ENCODE measurements at places on chromosomes 12 and 14.

DNA sequence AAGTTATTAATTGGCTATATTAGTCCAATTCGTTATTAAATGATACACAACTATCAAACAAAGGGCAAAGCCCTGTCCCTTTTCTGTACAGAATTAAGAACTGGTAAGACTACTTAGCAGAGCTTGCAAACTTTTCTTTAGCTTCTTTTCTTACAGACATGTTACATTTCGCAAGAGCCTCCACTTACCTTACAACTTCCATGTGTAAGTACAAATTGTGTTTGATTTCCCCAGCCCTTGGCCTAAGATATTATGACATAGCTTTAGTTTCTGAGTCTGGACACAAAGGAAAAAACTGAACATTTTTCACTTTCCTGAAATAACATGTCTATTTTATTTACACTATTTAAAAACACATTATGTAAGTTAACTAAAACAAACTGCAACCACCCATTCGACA is 1.7 kb downstream of the ATF7 start:
- no peak for DNase-seq

DNA sequence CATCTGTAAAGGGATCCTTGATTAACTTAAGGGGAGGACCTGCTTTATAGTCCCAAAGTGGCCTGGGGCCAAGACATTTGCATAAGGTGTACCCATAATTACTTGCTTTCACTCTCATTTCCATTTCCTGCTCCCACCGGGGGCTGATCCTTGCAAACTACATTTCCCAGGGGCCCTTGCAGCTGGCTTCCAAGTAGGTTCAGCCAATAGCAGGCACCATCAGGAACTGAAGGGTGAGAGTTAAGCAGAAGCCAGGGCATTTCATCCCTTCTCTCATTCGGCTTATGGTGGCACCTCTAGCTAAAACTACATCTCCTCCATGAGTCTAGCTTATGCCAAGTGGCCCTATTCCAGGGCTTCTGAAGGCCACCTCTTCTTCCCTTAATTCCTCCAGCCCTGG is 88.8 kb downstream of the CCDC60 start:
- DNase-seq: no peak

DNA sequence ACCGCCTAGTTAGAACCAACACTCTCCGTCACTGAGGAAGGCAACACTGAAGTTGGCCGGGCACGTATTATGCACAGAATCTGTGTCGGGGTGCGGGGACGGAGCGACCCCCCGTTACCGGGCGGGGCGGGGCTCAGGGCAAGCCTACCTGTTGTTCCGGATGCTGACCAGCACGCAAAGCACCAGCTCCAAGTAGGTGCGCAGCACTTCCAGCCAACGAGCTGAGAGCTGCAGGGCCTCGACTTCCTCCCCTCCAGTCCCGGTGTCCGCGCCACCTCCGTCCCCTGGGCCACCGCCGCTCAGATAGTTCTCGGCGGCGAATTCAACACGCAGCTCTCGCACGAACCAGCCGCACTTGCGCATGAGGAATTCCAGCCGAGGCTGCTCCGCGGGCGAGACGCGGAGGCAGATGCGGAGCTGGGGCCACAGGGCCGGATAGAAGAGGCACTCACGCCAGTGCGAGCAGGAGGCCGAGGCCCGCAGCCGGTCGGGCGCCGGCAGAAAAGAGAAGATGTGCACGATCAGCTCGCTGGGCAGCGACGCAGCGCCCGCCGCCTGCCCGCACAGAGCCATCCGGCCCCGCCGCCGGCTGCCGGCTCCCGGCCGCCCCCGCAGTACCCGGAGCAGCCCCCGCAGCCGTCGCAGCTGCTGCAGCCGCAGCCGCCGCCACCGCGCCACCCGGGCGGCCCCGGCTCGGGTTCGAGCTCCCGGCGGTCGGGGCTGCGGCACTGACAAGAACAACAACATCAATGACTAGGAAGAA is 636 bp downstream of the FBXO33 start:
- DNase-seq: peak; percentile 62

DNA sequence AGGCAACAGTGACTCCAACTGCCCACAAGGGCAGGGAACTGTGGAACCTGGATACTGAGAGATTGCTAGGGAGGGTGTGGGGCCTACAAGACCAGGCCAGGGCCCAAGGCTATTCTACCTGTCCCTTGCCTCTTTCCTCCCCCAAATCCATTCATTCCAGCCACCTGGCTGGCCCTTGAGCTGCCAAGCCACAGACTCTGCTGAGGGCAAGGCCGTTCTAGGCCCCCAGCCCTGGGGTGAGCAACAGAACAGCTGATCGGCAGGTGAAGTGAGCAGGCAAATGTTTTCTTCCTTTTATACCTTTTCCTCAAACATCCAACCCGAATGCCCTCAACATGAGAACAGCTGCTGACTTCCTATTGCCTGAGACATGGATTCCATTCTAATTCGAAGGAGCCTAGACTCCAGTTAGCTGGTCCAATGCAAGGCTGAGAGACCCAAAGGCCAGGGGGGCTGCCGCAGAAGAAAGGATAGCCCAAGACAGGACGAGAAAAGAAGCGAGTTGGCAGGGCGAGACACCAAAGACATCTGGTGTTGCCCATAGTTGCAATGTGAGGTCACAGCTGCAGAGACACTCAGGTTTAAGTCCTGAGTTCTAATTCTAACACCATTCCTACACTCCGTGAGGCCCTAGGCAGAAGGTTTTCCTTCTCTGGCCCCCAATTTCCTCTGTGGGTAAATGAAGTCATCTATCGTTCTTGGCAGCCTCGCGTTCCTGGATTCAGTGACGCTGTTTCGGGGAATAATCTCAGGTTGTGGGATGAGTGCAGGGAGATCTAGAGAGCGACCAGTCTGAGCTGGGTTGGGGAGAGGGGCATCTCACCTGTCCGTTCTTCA is 1.7 kb downstream of the C1QL4 start:
- no peak for DNase-seq

DNA sequence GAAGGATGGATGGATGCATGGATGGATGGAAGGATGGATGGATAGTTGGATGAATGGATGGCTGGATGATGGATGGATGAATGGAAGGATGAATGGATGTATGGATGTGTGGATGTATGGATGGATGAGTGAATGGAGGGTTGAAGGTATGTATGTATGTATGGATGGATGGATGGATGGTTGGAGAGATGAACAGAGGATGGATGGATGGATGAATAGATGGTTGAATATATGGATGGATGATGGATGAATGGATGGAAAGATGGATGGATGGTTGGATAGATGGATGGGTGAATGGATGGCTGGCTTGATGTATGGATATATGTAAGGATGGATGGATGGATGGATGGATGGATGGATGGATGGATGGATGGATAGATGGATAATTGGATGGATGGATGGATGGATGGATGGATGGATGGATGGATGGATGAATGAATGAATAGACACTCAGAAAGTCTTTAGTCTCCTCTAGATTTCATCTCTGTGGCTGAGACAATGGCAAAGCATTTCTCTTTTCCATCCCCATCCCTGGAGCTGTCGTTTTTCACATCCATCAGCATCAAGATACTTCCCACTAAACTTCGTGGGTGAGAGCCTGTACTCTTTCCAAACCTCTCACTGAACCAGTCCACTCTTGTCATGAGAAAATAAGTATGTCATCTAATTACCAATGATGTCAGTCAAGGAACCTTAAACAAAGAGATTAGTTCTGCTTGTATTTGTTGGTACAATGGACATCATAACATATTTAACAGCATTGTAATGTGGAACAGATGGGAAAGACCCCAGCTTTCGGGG is 74.8 kb upstream of the CLMN start:
- no peak for DNase-seq

- peak; percentile 69 for DNase-seq
Measured at GRCh38 chr12:93536766-93537488, 35.5 kb upstream of the SOCS2 start.

- DNase-seq: peak; percentile 20
Measured at GRCh38 chr14:75514673-75515628, 7.3 kb upstream of the BATF start.

DNA sequence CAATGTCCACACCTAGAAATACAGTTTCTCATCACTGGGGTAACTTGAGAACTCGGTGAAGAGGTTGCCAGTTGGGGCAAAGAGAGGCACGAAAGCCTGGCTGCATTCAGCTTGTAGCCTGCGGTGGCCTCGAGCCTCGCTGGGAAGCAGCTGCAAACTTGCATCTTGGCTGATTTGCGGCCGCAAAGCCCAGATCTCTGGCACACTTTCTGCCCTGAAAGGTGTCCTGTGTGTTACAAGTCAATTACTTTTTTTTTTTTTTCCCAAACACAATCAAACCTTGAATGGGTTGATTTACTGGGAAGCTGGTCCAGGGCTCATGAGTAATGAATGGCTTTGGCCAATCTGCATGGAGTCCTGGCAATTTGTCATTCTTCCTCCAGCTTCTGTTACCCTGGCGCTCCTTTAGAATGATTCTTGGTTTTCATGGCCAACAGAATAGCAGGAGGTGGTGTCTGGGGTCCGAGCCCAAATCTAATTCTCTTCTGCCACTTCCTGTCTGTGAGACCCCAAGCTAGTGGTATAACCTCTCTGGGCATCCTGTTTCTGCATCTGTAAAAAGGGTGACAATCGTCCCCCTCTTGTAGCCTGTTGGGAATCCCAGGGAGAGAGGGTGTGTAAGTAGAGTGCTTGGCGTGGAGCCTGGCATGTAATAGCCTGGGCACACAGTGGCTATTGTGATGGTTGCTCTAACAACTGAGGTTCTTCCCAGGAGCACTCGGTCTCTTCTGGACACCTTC is 6.7 kb downstream of the BCL7A start:
- peak; percentile 49 for DNase-seq
